ENCODE measurements at places on chromosomes 5 and 9.

DNA sequence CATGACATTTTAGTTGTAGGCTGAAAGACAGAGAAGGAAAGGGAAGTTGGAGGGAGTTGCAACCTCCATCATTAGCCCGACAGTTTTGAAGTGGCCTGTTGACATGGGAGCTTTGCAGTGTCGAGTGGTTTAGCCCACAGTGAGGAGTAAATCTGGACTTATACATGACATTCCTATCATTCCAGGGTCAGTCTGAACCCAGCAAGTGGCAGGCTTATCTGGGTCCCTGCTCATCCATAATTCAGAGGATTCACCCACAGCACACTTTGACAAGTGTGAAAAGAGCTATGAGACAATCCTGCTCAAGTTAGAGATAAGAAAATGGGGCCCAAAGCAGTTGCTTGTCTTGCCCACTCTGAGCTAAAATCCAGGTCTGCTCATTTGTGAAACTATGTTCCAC is 8.4 kb upstream of the TNC start:
- DNase-seq: no peak

DNA sequence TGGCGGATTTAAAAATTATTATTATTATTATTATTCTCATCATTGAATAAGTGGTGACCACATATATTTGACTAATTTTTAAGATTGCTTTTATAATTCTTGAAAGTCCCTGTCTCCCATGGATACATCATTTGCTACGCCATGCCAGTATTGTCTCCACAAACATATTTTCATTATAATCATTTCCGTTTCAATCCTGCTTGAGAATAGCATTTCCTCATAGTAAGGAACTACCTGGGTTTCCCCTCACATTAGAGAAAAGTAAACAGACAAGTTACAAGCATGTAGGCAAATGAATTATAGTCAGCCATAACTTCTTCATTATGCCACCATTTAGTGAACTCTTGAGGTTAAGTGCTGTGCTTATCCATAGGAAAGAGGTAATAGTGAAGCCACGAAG is 276.6 kb downstream of the NFIB start:
- no peak for DNase-seq

- DNase-seq: no peak
These were observed 8.6 kb upstream of the PRRC2B start for GRCh38 chr9:131385296-131385695.

DNA sequence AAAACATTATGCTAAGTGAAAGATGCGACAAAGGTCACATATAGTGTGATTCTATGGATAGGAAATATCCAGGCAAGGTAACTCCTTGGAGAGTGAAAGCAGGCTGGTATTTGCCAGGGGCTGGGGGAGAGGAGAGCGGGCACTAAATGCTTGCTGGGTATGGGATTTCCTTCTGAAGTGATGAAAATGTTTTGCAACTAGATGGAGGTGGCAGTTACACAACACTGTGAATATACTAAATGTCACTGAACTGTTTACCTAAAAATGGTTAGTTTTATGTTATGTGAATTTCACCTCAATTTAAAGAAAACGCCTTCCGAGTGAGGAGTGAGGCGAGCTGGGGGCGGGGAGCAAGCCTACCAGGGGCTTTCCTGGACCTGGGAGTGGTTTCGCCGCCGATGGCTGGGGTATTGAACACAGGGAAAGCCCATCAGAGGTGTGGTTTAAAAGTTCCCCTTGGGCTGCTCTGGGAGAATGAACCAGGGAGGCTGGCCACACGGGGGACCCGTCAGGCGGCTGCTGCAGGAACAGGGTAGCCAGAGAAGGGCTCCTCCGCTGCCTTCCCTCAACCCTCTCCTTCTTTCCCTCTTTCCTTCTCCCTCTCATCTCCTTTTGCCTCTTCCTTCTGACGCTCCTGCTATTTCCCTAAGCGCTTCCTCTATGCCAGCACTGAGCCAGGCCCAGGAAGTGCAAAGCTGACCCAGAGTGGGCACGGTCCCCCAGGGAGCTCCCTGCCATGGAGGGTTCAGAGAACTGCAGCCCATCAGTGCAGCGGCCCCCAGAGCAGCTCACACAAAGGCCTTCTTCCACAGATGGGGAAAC is 4.9 kb downstream of the AKNA start:
- peak; percentile 35 for DNase-seq

- DNase-seq: no peak
These were observed 1.3 kb downstream of the RAB14 start for GRCh38 chr9:121200356-121200755.

- no peak for DNase-seq
These were observed 79.7 kb downstream of the ZNF354C start for GRCh38 chr5:179139936-179140235.

GRCh38 chr5:147835386-147835798 is 3.9 kb upstream of the SPINK1 start:
- no peak for DNase-seq

DNA sequence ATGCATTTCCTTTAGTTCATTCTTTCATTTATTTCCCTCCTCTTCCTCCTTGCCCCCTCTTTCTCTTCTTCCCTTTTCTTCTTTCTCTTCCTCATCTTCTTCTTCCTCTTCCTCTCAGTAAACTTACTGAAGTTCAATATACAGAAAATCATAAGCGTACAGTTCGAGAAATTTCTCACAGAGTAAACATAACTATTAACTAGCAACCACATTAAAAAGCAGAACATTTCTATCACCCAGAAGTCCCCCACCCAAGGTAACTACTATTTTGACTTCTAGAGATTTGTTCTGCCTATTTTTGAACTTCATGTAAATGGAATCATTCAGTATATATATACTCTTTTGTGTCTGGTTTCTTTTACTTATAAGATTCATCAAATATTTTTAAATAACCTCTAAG is 48.2 kb downstream of the TNFAIP8 start:
- no peak for DNase-seq

- DNase-seq: no peak
These were observed 9.9 kb downstream of the EXOSC2 start for GRCh38 chr9:130703501-130703900.

DNA sequence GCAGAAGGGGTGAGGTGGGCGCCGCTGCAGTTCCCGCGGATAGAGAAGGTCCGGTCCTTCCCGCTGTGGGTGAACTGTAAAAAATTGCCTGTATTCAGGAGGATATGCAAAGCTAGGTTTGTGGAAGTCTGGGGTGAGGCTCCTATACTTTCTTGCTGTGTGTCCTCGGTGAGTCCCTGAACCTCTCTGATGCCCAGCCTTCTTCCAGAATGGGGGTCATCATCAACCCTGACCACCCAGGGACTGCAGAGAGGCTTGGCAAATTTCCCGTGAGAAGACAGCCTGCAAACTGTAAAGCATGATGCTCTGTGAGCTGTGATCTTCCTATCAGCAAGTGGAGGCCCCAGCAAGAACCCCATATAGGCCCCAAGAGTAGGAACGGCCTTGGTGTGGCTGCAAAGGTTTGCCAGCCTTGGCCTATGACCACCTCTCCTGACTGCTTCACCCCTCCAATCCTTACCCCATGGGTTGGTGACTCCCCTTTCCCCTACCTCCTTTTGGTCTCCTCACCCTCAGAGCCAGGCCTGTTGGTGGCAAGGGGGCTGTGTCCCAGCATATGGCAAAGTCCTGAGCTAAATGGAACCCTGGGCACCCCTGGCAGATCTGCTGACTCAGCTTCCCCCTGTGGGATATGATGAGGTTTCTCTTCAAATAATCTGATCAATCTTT is 760 bp downstream of the ALDH1B1 start:
- DNase-seq: no peak

- DNase-seq: no peak
These were observed 58.8 kb upstream of the IGFBPL1 start for GRCh38 chr9:38482918-38483592.

GRCh38 chr5:142450419-142450818 is 125.6 kb upstream of the SPRY4 start:
- no peak for DNase-seq

DNA sequence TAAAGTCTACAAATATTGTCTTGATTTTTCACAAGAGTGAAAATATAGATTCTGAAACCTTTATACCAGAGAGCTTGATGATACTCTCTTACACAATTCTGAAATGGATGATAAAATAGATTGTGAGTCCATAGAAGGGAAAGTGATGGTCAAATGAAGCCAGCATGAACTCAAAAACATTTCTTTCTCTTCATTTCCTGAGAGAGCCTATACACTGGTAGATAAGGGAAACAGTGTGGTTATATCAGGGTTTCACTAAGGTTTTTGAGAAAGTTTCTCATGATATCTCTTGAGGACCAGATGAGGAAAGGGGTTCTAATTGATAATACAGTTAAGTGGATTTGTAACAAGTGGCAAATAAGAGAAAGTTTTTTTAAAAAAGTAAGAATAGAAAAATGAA is 254.1 kb downstream of the PJA2 start:
- DNase-seq: no peak

DNA sequence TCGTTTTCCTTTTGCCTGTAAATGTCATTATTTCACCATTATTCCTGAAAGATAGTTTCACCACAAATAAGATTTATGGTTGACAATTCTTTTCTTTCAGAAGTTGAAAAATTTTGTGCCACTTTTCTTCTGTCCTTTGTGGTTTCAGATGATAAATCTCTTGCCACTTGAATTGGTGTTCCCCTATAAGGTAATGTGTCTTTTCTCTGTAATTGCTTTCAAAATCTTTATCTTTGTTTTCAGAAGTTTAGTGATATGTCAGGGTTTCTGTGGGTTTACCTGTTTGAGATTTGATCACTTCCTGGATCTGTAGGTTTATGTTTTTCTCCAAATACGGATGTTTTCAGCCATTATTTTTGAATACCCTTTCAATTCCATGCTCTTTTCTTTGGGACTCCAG is 14.6 kb downstream of the RASA1 start:
- DNase-seq: no peak

- no peak for DNase-seq
These were observed 46.0 kb downstream of the MYO10 start for GRCh38 chr5:16889972-16890519.

- no peak for DNase-seq
These were observed 12.3 kb downstream of the PRR7 start for GRCh38 chr5:177458912-177459350.

GRCh38 chr9:115808108-115808507 is 345.5 kb upstream of the PAPPA start:
- DNase-seq: no peak

GRCh38 chr5:106481374-106481773 is 1189.4 kb downstream of the EFNA5 start:
- DNase-seq: no peak

- peak; percentile 69 for DNase-seq
These were observed at the start of gene SLC2A6 for GRCh38 chr9:133478851-133479711. Gene SLC2A6, minus strand, starts transcription at chr9:133479099. Its CDS starts 40 bp downstream, at chr9:133479059.

- no peak for DNase-seq
These were observed 275.0 kb upstream of the SGCD start for GRCh38 chr5:156051972-156052371.

DNA sequence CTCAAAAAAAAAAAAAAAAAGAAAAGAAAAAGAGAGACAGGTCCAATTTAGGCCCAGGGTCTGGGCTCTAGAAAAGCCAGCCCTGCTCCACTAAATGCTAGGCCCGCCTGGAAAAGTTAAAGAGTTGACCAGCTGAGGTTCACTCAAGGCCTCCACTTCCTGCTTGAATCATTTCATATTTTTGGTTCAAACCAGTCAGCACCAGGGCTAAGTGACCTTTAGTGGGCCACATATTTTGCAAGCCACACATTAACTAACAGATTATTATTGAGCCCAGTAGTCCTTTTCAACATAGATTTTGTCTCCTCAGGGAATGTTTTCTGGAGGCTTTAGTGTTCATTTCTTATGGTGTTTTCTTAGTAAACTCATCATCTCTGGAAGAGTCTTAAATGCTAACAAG is 156.6 kb downstream of the TLR4 start:
- no peak for DNase-seq

DNA sequence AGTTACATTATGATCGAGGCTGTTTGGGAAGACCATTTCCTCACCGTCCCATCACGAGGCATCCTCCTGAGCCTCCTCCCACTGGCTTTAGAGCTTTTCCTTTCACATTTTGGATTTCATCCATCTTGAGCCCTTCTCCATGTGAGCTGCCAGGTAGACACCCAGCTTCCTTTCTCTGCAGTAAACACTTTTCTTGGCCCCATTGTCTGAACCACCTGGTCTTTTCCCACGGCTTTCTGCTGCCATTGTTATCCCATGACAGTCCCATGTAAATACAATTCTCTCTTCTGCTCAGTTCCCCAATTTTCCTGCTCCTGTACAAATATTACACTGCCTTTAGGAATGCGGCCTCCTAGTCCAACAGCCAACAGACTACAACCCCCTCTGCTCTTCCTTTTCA is 24.1 kb downstream of the UBE2QL1 start:
- no peak for DNase-seq

DNA sequence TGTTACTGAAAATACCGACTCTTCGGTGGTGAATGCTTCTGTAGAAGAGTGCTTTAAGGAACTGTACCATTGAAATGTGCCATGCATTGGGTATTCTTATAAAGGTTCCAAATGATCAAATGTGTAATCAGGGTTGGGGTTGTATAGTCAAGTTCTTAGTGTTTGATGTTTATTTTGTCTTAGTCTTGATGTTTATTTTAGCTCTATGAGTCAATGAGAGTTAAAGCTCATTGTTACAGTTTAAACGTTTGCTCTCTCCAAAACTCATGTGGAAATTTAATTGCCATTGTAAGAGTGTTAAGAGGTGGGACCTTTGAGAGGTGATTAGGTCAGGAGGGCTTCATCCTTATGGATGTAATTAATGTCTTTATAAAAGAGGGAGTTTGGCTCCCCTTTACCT is 153.0 kb downstream of the FER start:
- DNase-seq: no peak

DNA sequence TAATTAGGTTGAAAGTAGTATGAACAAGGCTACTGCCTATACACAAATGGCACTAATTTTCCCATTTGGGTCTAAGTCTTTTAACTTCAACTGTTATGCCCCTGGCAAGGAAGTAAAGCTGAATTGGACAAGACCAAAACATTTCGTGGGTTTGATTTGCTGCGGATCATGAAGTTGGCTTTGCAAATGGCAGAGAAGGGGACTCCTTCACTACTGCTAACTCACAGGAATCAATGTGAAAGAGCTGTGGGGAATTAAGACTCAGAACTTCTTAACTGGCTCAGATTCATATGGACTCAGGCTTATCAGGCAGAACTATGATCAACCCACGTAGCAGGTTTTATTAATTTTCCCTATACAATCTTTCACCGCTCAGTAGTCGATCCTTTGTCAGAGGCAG is 73.8 kb upstream of the IFNE start:
- no peak for DNase-seq

GRCh38 chr5:172207511-172207910 is 13.5 kb downstream of the EFCAB9 start:
- no peak for DNase-seq

GRCh38 chr5:147073098-147073497 is 161.7 kb upstream of the STK32A start:
- no peak for DNase-seq

GRCh38 chr5:142816531-142817430 is 46.6 kb downstream of the ARHGAP26 start:
- DNase-seq: no peak

DNA sequence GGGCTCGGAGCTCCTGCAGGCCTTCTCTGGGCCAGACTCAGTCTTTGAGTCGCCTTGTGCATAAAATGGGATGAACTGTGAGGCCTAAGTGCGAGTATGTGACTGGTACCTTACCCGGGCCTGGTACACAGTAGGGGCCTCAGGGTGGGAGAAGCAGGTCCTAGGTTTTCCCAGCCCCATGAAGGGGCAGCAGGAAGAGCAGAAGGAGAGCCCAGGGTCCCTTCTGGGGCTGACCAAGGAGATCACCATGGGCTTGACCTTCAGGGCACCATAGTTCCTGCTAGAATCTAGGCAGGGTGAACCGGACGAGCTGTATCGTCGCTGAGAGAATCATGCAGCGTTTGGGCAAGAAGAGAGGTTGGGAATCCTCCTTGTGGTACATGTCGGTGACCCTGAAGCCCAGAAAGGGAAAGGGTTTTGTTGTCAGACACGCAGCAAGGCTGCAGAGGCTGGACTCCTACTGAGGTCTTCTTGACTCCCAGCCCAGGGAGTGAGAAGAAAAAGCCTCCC is 373 bp upstream of the PHYKPL start:
- DNase-seq: no peak
